ENCODE measurements at places on chromosomes 2 and 18.

DNA sequence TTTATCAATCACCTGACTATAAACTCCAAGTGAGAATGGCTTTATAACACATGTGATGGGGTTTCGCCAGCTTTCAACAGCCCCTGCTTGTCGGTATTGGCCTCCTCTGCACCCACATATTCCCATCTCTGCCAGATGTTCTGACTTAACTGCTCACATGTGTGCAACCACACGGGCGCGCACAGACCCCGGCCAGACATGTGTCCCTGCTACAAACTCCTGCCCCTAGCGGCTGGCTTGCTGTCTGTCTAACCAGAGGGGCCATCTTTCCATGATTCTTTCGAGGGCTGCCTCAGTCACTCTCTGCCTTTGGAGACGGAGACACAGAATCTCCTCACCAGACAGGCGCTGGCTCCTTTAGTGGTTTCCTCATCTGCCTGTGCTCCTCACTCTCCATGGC, 15.3 kb downstream of the STON1 start:
- no peak for DNase-seq

GRCh38 chr2:2181493-2181892, 149.6 kb downstream of the MYT1L start:
- no peak for DNase-seq

DNA sequence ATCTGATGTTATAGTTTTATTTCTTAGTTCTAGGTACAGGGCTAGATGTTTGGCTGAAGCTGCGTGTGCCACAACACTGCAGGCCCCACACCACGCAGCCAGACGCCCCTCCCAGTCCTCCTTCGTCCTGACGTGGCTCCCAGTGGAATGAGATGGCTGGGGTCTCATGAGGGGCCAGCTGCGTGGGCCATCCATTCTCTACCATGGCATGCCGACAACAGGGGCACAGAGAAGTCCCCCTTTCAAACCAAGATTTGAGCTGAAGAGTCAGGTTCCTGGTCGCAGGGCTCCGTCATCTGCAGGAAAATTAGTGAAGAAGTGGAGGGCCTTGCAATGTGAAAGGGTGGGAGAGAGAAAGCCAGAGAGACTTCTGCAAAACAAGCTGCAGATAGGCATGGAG, 64.5 kb downstream of the PARD6G start:
- no peak for DNase-seq

GRCh38 chr2:102442967-102443828, 20.2 kb downstream of the IL18RAP start:
- DNase-seq = no peak

DNA sequence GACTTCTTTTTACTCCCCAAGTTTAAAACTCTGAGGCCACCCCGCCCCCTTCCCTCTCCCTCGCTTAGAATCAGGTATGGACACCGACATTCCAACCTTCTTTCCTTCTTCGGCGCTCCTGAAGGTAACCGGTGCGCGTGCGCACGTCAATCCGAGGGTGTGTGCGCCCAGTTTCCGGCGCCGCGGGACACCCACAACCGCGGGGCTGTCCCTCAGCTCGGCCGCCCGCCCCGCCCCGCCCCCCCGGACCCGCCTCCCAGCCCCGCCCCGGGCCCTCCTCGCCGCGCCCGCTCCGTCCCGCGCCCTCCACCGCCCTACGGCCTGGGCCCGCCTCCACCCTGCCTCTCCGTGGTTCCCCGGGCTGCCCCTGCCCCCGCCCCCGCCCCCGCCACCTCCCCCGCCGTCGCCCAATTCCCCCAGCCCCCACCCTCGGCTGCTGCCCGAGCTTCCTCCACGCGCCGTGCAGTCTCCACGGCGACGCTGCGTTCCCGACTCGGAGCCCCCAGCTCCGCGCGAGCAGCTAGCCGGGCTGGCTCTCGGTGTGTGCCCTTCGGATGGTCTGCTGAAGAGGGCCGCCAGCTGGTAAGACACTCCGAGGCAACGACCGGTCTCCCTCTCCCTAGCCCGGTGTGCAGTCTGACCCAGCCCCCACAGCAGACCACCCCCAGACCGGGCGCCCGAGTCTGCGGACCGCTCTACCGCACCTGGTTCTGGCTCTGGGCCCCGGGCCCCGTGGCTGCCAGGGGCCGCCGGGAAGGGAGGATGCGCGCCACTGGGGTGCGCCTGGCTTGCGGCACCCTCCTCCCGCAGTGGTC, 635 bp downstream of the ERICH2 start:
- peak; percentile 74 for DNase-seq

GRCh38 chr2:29255004-29255403, 139.8 kb downstream of the CLIP4 start:
- peak; percentile 27 for DNase-seq

GRCh38 chr18:55119434-55119833, 160.2 kb upstream of the CCDC68 start:
- DNase-seq = no peak

All from putamen (tissue), 1 donor.